CD4-positive, alpha-beta T cell treated with Interleukin-1 beta for 1 hour (primary cell): ENCODE measurements at places on chromosomes 5 and 9.

DNA sequence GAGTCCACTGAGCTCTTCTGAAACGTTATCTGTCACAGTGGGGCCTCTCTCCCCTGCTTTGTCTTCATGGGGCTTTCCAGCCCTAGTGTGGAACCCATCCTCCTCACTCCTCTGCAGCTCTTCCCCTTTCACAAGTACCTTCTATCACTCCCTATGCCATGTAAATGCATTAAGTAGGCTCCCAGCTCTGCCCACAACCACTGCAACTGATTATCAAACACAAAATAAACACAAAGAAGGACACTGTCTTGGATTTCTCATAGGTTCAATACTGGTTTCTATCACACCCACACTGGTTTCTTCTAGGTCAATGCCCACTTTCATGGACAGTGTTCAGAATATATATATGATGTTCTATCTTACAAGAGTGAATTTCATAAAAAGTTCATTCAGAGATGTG is 139.4 kb downstream of the GNAQ start:
- no peak for DNase-seq

- peak; percentile 30 for DNase-seq
Measured at GRCh38 chr5:56852228-56853000, 37.1 kb downstream of the MAP3K1 start.

DNA sequence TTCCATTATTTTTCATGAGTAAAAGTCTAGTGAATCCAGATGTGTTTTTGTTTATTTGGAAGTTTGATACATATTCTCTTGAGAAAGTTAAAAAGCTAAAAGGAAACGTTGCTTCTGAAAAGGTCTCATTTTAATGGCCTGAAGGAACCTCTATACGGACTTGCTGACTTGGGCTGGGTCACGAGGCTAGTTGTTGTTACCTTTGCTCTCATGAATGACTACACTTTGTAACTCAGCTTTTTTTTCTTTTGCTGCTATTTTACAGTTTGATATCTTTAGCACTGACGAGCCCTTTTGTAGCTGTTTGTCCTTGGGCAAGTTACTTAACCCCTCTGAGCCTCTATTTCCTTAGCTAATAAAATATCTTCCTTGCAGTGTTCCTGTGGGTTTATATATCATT is 211.5 kb downstream of the PCSK5 start:
- DNase-seq = no peak

- no peak for DNase-seq
Measured at GRCh38 chr5:149310947-149311658, 34.2 kb upstream of the GRPEL2 start.

GRCh38 chr5:370959-371810 is 49.7 kb downstream of the AHRR start:
- no peak for DNase-seq

DNA sequence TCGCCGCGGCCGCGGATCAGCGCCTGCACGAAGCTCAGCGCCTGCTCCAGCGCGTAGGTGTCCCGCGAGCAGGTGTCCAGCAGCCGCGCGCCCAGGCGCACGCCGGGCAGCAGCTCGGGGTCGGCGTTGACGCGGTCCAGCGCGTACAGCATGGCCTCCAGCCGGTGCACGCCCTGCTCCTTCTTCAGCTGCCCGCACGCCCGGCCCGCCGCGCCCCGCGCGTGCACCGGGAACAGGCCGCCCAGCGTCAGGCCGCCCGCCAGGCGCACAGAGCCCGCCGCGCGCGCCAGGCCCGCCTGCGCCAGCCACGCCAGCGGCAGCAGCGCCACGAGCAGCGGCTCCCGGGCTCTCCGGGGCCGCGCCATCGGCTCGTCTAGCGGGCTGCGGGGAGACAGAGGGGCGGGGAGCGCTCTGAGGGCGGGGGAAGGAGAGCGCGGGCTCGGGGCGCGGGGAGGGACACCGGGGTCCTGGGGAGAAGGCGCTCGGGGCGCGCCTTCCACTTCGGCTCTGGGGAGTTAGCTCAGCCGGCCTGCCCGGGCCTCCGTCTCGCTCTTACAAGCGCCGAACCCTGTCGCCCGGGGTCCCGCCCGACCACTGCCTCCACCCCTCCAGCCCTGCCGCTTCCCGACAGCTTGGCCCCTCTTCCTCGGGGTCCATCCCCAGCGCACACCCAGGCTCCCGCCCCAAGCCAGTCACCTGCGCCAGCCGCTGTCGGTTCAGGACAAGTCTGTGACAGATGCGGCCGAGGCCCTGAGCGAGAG is at the start of gene GRM6:
TSS of gene GRM6 (minus strand) at position 741 of the 761 bp plus-strand sequence. CDS start at position 365, 376 bp downstream.
- DNase-seq = no peak

GRCh38 chr5:171906703-171907590 is 99.5 kb downstream of the FBXW11 start:
- DNase-seq = no peak

DNA sequence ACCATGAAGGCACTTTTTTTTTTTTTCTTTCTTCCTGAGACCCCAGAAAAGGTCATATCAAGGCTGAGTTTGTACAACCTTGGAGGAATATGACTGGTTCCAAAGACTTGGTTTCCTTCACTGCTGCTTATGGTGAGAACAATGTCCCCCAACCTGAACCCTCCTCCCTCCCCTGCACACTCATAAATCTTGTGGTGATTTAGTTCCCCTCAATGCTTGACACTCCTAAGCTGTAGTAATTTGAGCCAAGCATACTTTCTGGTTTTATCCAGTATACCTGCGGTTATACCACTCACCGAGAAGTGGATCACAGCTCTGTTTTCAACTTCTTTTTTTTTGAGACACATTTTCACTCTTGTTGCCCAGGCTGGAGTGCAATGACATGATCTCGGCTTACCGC is 149.9 kb upstream of the KLF4 start:
- DNase-seq = no peak

DNA sequence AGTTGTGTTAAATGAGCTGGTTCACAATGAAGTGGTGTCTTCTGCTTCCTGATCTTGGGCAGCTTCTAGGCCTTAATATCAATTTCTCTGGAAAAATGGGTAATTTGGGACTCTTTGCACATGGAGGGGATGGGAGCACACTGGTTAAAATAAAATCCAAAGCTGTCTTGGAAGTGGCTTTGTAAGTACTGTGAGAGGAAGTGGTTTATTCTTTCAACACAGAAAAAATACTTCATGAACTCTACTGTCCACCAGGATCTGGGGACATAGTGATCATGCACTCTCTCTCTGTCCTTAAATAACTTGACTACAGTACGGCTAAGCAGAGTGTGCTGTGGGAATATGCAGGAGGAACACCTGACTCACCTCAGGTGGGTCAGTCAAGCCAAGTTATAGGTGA is 2.4 kb downstream of the PCYOX1L start:
- no peak for DNase-seq

- DNase-seq = no peak
Measured at GRCh38 chr5:150372639-150373038, 15.1 kb downstream of the TCOF1 start.

- DNase-seq = no peak
Measured at GRCh38 chr9:129996161-129996830, 46.7 kb downstream of the FNBP1 start.

GRCh38 chr9:35341021-35341420 is 148.9 kb upstream of the RUSC2 start:
- no peak for DNase-seq

- peak; percentile 21 for DNase-seq
Measured at GRCh38 chr5:88833371-88834130, 49.4 kb downstream of the MEF2C start.

DNA sequence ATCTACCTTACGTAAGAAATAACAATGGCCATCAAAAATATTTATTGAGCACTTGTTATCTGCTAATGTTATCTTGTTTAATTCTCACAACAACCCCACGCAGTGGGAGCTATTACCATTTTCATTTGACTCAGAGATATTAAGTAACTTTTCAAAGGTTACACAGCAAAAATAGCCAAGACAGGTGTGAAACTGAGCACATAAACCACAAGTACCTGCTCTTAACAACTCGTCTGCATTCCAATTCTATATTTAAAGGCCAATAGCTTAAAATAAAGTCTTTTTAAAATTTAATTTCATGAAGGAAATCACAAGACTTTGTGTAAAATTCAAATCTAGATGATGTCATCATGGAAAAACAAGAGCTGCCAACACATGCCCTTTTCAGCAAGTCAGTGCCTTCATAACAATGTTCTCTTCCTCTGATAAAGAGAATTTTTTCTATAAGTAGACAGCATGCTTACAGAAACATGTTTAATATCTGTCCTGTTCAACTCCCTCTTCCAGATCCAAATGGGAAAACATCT is 111.6 kb downstream of the MED10 start:
- DNase-seq = no peak

- no peak for DNase-seq
Measured at GRCh38 chr5:15634591-15635288, 134.8 kb downstream of the FBXL7 start.

- no peak for DNase-seq
Measured at GRCh38 chr5:68504306-68504705, 288.8 kb downstream of the PIK3R1 start.

GRCh38 chr5:142671801-142672200 is 14.1 kb downstream of the FGF1 start:
- DNase-seq = no peak

DNA sequence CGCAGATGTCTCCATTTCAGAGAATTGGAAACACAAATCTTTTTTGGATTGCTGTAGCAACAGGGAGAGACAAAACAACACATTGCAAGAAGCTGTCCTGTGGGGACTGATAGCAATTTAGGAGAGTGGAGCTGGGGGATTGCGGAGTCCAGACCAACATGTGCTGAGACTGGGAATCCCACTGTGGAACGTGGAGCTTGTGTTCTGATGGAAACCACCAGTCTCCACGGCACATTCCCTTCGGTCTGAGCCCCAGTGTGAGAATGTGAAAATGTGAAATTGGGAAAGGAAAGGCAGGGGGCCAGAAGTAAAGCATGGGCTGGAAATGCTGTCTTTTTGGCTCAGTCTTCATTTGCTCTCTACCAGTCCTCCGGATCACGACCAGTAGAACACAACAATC is 348.8 kb upstream of the TNC start:
- DNase-seq = no peak

GRCh38 chr5:115455301-115455707 is 89.3 kb downstream of the FEM1C start:
- DNase-seq = no peak

DNA sequence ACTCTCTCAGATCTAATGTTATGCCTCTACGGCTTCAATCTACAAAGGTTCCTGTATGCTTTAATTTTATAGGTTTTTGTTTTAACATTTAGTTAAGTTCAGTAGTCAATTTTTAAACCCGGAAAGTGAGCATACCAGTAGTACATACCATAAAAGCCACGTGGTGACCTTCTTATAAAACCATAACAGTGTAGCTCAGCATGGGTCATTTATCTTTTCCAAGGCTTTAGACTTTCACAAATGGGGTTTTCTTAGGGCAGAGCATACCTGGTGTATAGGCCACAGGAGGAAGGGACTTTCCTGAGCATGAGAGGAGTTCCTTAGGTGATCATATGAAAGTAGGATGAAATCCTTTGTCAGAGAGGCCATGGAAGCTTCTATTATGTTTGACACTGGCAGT is 23.2 kb downstream of the ECM2 start:
- DNase-seq = no peak

GRCh38 chr5:71894091-71894490 is 175.0 kb downstream of the CARTPT start:
- no peak for DNase-seq

GRCh38 chr5:149392718-149393117 is 13.6 kb upstream of the IL17B start:
- DNase-seq = no peak

- DNase-seq = no peak
Measured at GRCh38 chr5:163567811-163568210, 62.4 kb downstream of the MAT2B start.

GRCh38 chr9:115625251-115625650 is 507.3 kb upstream of the TNC start:
- DNase-seq = no peak

DNA sequence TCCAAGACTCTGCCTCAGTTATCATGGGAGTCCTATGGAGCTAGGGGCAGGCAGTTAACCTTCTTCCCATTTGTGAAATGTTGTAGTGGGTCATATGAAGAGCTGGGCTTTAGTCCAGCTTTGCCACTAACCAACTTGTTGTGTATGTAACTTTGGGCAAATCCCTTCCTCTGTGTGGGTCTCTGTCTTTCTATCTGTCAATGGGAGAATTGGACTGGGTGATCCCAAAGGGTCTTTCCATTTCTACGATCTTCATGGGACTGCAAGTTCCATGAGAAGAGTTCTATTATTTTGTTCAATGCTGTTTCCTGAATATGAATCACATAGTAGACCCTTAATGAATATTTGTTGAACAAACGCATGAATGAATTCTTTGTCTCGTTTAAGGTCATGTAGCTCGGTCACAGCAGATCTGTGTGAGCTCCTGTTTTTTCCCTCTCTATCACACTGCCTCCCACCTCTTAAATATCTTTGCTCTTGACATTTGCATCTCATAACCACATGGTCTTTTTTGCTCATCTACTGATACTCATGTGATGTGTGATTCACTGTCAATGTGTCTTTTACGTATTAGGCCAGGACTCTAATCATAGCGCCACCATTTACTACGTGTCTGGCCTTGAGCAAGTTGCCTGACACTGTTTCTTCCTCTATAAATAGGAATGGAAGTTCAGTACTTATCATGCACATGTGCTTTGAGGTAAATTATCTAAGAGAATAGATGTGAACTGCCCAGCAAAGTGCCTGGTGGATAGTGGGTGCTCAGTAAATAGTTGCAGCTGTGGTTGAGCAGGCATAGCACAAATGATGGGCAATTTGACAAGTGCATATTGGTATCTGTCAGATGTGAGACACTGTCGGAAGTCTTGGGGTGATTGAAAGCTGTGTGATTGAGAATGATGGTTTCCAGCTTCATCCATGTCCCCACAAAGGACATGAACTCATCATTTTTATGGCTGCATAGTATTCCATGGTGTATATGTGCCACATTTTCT is 37.4 kb downstream of the PTTG1 start:
- no peak for DNase-seq
